Mammary epithelial cell (primary cell): ENCODE measurements at places on chromosomes 16 and 17.

- no peak for DNase-seq
These were observed 66.7 kb downstream of the C16orf95 start for GRCh38 chr16:87250431-87250960.

GRCh38 chr17:50440172-50440837, 14.3 kb downstream of the ACSF2 start:
- DNase-seq: no peak

- no peak for DNase-seq
These were observed 11.3 kb downstream of the NSMCE1 start for GRCh38 chr16:27257271-27257670.

DNA sequence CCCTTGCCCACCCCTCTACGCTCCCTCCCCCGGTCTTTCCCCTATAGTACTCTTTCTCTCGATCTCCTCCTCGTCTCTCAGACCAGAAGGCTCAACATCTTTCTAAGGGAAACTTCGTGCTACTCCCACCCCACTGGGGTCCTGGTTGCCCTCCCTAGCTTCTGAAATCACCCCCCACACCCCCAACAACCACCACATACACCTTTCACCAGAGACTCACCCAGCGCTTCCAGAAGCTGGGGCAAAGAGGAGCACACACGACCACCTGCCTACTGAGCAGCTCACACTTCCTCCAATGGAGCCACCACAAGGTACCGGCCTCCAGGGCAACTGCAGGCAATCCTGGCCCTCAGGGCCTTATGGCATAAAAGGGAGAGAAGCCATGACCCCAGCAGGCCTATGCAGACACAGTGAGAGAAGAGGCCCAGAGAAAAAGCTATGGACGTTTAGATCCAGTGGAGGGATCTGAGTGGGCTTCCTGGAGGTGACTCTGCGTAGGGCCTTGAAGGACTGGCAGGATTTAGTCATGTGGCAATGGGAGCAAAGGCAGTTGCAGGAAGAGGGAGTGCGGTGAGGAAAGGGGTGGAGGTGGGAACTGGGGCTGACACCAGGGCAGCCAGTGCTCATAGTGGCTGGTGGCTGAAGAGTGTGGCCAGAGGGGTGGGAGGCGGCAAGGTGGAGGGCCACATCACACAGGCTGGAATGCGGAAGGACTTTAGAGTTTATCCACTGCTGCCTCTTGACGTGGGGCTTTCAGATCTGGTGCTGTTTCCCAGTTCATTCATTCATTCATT, 12.1 kb upstream of the TMEM92 start:
- no peak for DNase-seq

GRCh38 chr16:7422036-7422888, 89.6 kb downstream of the RBFOX1 start:
- no peak for DNase-seq

DNA sequence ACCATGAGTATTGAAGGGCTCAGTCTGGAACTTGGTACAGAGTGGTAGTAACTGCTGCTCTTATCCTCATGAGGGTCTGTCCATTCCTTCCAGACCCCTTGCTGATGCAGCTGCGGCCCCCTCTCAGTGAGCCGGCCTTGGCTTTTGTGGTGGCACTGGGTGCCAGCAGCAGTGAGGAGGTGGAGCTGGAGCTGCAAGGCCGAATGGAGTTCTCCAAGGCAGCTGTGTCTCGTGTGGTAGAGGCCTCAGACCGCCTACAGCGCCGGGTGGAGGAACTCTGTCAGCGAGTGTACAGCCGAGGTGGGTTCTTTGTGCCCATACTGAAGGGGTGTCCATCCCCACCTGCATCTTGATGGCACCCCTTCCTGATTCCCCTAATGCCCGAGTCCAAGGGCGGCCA, 2.0 kb downstream of the RNF40 start:
- DNase-seq: no peak

DNA sequence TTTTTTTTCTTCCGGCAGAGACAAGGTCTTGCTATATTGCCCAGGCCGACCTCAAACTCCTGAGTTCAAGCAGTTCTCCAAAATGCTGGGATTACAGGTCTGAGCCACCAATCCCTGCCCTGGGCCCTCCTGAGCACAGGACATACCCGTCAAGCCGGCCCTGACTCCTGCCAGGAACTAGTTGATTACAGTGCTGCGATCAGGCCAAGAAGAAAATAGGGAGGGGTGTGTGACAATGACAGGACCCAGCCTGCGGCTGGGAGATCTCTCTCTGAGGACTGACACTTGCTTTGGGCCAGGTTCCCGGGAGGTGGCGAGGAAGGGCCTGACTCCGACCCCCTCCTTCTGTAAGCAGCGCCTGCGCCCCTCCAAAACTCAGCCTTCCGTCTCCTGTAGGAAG, 276.6 kb downstream of the MRTFB start:
- DNase-seq: no peak

- no peak for DNase-seq
These were observed 231.0 kb upstream of the EEF2KMT start for GRCh38 chr16:5328546-5328945.

GRCh38 chr17:17913695-17914332, 58.4 kb downstream of the TOM1L2 start:
- peak; percentile 97 for DNase-seq

GRCh38 chr17:81694810-81695209, 8.4 kb upstream of the MRPL12 start:
- DNase-seq: no peak

DNA sequence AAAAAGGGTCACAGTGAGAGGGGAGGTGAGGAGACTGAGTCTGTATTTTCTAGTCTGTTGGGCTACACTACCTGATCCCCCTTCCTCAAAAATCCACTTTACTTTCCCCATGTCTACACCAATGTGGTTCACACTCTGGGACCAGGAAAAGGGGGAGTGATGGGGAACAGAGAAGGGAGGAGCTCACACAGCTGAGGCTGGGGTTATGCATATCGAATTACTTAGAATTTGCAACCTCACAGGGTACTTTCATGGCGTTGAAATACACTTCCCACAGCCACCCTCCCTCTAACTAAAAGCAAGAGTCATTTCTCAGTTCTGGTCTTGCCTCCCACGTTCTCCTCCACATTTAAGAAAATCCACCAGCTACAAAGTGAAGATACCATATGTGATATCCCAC, 14.1 kb downstream of the MAPT start:
- DNase-seq: no peak
